ENCODE measurements at places on chromosomes 6 and 20. TPM values are rescaled to one million over a fixed set of nuclear protein-coding genes. Genes with fewer than 3 reads are reported as not detected.

The EYA4 gene
- not detected for total RNA-seq

- H3K36me3 ChIP-seq = no peaks in the 10 kb centered on the region
- DNase-seq = no peak
- H3K4me3 ChIP-seq = no peak overlapping the region
- no peak overlapping the region for H3K27ac ChIP-seq
- H3K4me1 ChIP-seq = no peaks in the 10 kb centered on the region
- no peaks in the 10 kb centered on the region for H3K27me3 ChIP-seq
Observed at GRCh38 chr20:19620446-19620845, 137.6 kb upstream of the RIN2 start.

The FLRT3 gene
- total RNA-seq = not detected

DNA sequence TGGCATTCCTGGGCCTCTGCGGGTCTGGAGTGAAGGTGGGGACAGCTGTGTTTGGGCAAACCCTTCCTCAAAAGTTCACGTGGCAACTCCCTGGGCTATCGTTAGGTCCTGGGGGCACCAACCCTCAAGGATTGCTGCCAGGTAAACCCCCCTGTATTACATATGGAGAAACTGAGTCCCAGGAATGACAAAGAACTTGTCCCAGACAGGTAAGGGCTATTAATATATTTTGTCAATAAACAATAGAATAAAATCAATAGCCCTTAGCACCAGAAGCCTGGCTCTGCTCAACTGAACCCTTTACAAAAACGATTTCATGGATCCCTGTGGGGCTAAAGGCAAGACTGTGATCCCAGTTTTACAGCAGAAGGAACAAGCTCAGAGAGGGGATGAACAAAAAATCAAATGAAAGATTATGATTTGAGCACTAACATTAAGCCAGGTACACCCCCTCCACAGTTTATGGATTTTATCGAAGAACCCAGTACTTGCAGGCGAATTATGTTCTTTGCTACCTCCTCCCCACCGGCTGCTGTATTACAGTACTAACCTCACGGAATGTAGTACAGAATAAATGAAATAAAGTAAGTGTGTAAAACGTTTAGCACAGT is 2.7 kb downstream of the ID1 start:
- H3K4me1 ChIP-seq = peaks cover 31% of the 10 kb centered on the region
- no peak overlapping the region for H3K4me3 ChIP-seq
- H3K27me3 ChIP-seq = peaks cover 54% of the 10 kb centered on the region
- no peak overlapping the region for H3K27ac ChIP-seq

- H3K27ac ChIP-seq = no peak overlapping the region
- H3K4me1 ChIP-seq = no peaks in the 10 kb centered on the region
- no peak for DNase-seq
- no peaks in the 10 kb centered on the region for H3K27me3 ChIP-seq
- H3K36me3 ChIP-seq = no peaks in the 10 kb centered on the region
- H3K4me3 ChIP-seq = no peak overlapping the region
Observed at GRCh38 chr6:84667252-84668213, 96.9 kb downstream of the TBX18 start.

DNA sequence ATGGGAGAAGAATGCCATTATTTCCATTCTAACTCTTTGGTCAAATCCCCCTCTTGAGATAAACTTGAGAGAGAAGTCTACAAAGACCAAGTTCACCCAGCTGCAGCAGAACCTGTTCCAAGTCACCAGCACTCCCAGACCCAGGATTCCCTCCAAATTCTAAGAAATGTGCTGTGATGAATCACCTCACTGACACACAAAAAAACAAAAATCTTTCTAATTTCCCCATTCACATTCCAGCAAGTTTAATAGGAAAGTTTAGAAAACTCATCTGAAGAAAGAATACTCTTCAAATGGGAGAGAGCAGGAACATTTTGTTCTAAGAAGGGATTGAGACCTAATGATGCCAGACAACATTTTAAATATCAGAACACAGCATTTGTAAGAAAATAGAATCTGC is 213.6 kb upstream of the PLCB4 start:
- H3K4me3 ChIP-seq = no peak overlapping the region
- DNase-seq = no peak
- H3K4me1 ChIP-seq = no peaks in the 10 kb centered on the region
- no peaks in the 10 kb centered on the region for H3K27me3 ChIP-seq

The PHACTR1 gene
- total RNA-seq = 0.44 TPM

- no peak for DNase-seq
- no peak overlapping the region for H3K27ac ChIP-seq
- H3K4me1 ChIP-seq = peaks cover 11% of the 10 kb centered on the region
Observed at GRCh38 chr6:117473401-117473800, 9.1 kb upstream of the DCBLD1 start.

The SNAP91 gene
- total RNA-seq = not detected

The CD40 gene
- total RNA-seq = 2.0 TPM

DNA sequence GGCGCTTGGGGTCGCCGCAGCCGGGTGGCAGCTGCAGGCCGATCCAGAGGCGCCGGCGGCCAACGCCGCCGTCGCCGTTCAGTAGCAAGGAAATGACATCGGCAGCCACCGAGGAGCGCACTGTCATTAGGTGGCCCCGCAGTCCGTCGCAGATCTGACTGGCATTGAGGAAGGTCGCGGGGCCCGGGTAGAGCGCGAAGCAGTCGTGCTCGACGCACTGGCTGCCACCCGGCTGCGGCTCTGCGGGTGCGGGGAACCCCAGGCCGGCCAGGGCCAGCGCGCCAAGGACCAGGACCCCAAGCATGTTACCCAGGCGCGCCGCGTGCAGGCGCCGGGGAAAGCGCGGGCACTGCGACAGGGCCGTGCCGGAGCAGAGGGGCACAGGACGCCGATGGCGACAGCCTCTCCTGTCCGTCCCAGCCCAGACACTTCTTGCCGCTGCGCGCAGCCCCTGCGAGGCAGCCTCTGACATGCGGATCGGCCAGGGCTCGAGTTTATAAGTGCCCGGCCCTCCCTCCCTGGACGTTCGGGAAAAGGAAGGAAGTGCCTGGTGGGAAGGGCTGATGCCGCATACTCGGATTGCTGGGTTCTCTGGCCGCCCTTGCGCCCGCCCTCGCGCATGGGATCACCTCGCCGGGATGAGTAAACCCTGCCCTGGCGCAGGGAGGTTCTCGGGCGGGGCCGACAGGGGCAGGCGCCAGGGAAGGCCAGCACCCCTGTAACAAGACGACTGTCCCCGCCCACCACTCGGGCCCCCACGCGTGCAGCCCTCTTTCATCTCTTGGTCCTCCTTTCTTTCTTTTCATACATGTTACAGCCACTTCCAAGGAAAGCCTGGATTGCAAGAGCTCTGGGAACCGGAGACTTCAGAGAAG is at the start of gene THBD:
Gene THBD (minus strand): TSS at position 472 of the 875 bp plus-strand sequence. CDS start 168 bp downstream, at position 304.
- peak within 1 kb of the TSS; percentile 53 for H3K4me3 ChIP-seq
- DNase-seq = no peak
- no peaks in the 10 kb centered on the region for H3K4me1 ChIP-seq
- H3K27ac ChIP-seq = no peak within 1 kb of the TSS
- peaks cover 65% of the 10 kb centered on the region for H3K27me3 ChIP-seq

DNA sequence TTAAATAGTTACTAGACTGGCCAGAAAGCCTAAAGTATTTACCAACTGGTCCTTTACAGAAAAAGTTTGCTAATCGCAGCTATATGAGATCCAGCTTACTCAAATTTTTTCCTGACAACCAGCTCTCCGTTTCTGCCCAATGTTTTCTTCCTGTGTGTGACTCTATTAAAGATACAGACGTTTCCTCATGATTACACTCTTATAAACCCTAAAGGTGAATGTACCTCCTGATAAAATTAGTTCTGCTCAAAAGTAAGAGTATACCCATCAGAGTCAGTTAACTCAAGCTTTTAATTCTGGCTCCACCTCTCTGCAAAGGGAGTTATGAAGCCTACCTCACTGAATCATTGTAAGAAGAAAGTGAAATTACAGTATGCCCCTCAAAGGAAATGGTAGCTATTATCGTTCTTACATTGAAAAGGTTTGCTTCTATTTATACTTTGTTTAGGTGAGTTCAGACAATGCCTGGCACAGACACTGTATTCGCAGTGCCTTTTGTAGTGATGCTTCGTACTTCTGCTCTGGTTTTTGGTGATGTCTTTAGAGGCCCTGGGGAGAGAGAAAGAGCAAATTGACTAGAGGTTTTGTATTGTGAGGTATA is 10.2 kb upstream of the MROH8 start:
- peak overlapping the region; percentile 3 for H3K27ac ChIP-seq
- peaks cover 65% of the 10 kb centered on the region for H3K4me1 ChIP-seq
- peak overlapping the region; percentile 8 for H3K4me3 ChIP-seq
- peaks cover 42% of the 10 kb centered on the region for H3K36me3 ChIP-seq

The IL17F gene
- total RNA-seq = not detected

DNA sequence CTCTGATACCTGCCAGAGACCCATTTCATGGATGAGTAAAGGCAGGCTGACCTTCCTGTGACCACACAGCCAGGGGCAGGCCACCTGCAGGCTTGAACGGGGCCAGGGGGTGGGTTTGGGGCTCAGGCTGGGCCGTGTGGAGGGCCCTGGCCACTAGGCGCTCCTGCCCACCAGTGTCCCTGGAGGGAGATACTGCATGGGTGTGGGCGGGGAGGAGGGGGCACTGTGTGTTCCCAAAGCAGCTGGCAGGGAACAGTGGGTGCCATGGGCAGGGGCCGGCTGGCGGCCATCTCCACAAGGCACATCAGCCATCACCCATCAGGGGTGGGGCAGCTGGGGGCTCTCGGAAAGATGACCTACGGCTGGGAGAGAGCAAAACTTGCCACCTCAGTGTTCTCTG is 15.4 kb downstream of the SRC start:
- H3K27me3 ChIP-seq = no peaks in the 10 kb centered on the region
- no peak overlapping the region for H3K27ac ChIP-seq
- no peak overlapping the region for H3K4me3 ChIP-seq
- DNase-seq = no peak

DNA sequence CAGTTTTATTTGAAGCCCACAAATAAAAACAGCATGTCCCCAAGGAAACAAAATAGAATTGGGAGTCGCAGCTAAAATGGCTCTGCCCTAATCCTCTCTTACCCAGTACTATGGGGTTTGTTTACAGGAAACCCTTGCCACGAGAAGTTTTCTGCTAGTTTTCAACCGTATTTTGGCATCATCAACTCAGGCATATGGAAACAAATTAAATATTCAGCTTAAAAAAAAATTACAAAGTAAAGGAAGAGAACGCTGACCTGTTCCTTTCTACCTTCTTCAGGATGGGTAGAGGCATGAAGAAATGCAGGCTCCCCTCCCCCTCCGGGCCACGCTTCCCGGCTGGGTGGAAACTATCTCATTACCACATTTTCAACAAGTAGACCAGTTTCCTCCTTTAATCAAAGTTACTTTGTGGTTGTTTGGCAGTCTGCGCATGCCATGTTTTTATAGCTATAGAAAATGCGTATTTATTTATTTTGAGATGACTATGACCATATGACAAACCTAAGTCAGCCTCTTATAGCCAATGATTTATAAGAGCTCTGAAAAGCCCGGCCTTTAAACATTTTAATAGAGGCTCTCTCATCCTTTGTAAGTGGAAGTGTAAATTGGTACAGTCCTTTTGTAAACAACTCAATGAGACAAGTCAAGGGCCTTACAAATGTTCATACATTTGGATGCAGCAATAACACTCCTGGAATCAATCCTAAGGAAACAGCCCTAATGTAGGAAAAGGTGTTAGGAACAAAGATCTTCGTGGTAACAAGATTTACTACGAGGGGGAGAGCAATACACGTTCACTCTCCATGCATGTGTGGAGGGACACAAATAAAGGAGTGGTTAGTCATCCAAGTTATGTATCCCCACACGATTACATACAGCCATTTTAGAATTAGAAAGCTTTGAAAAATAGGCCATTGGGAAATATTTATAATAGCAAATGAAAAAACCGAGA is 16.1 kb upstream of the ZNF217 start:
- peak overlapping the region; percentile 94 for H3K27ac ChIP-seq
- peak overlapping the region; percentile 85 for H3K4me3 ChIP-seq
- no peaks in the 10 kb centered on the region for H3K27me3 ChIP-seq
- peaks cover 30% of the 10 kb centered on the region for H3K4me1 ChIP-seq
- peak; percentile 68 for DNase-seq
- peaks cover 6% of the 10 kb centered on the region for H3K36me3 ChIP-seq

DNA sequence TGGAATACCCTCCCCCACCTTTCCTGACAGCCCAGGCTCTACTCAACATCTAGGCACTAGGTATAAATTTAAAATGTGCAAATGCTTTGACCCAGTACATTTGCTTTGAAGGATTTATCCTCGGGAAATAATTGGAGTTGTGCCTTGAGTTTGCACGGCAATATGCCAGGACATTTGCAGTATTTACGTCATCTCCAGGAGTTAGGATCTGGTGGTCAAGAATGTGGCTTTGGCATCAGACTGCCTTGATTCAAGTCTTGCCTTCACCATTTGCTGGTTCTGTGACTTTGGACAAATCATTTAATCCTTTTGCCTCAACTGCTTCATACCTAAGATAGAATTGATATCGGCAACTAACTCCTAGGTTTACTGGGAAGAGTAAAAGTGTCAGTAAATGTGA is 169.6 kb downstream of the PLCB1 start:
- no peaks in the 10 kb centered on the region for H3K4me1 ChIP-seq
- no peak overlapping the region for H3K4me3 ChIP-seq
- no peak overlapping the region for H3K27ac ChIP-seq
- DNase-seq = no peak
- H3K27me3 ChIP-seq = no peaks in the 10 kb centered on the region
- no peaks in the 10 kb centered on the region for H3K36me3 ChIP-seq

The GPR6 gene
- total RNA-seq = not detected

The CLDN20 gene
- 0.29 TPM for total RNA-seq

DNA sequence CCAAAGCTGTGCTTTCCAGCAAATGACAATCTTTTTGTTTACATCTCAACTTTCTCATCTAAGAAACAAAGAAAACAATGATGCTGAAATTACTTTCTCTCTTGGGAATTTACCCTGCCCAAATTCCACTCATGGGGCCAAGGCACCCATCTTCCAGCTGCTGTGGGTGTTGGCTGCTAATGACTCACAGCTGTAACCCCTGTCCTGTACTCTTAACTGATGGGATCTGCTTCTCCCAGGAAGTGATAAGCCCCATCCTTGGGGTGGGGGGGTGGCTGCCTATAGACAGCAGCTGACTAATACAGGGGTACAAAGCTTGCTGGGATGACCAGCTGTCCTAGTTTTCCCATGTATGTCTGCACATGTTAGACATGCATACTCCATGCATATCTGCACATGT is 938.6 kb downstream of the C6orf118 start:
- H3K4me1 ChIP-seq = no peaks in the 10 kb centered on the region
- no peak for DNase-seq
- H3K36me3 ChIP-seq = no peaks in the 10 kb centered on the region
- no peak overlapping the region for H3K27ac ChIP-seq

The NOX3 gene
- not detected for total RNA-seq

- peaks cover 15% of the 10 kb centered on the region for H3K27me3 ChIP-seq
- H3K36me3 ChIP-seq = no peaks in the 10 kb centered on the region
- DNase-seq = no peak
- H3K4me1 ChIP-seq = no peaks in the 10 kb centered on the region
- H3K27ac ChIP-seq = no peak overlapping the region
Observed at GRCh38 chr20:40797425-40797824, 108.4 kb upstream of the MAFB start.

Measured in activated T-helper 1 cell treated with anti-CD3 and anti-CD28 coated beads, Interleukin-12 subunit alpha, Interleukin-12 subunit beta, Interleukin-2, Interleukin-4 antibody, amounts not matched to agents 30 ng/mL and 10 ng/mL and 1 ng/mL, durations not matched to agents 14 hours and 24 hours and 36 hours (primary cell).